Pons (tissue), 1 donor: ENCODE measurements at places on chromosomes 11 and 22.

- no peak for DNase-seq
Measured at GRCh38 chr11:117908109-117908895, 20.9 kb downstream of the TMPRSS13 start.

GRCh38 chr22:39133871-39134270, 18.6 kb downstream of the CBX7 start:
- no peak for DNase-seq

DNA sequence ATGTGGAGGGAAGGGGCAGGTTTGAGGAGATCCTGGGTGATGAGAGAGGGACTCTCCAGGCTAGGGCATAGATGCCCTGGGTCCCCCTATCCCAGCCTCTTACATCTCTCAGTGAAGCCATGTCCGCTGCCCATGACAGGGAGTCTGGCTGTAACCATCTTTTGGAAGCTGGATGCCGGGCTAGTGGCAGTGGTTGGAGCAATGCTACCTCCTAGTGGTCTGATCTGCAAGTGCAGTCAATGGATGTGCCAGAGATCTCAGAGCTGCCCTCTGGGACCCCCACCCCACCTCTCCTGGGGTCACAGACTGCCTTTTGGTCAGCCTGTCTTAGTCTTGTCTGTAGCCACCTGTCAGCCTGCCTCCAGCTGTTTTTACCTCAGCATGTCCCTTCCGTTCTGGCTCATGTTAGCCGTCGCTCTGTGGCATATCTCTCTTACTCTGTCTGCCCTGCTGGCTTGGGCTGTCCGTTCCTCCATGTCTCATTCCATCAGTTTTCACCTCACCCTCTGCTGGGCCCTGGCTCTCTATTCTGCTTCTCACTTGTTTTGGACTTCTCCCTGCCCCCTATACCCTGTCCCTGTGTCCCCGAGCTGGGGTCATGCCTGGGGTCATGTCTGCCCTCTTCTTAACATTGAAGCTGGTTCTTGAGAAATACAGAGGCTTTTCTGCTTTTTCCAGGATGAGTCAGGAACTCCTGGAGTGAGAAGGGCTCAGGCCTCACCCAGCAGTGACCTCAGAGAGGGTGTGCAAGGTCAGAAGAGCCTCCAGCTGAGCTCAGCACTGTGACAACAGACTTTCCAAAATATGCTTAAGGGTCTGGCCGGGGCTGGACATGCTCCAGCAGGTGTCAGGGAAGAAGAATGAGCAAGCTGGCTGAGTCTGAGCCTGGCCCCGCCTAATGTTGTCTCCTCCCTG, 52.0 kb upstream of the THY1 start:
- DNase-seq, result peak; percentile 79

DNA sequence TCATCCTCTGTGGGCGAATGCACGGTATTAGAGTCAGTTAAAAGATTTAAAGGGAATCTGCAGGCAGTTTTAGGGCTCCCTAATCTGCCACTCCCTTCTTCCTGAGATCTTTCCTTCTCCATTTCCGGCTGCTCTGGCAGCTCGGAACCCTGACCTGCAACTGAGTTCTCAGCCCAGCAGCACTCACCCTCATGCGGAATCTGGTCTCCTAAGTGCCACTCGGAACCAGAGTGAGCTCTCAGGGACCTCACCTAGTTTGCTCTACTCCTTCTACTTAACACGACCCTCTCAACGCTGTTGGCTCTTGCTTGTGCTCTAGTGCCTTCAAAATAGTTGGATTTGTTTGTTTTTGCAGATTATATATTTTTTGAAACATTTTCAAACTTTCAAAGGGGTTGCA, 19.3 kb upstream of the IL10RA start:
- no peak for DNase-seq

DNA sequence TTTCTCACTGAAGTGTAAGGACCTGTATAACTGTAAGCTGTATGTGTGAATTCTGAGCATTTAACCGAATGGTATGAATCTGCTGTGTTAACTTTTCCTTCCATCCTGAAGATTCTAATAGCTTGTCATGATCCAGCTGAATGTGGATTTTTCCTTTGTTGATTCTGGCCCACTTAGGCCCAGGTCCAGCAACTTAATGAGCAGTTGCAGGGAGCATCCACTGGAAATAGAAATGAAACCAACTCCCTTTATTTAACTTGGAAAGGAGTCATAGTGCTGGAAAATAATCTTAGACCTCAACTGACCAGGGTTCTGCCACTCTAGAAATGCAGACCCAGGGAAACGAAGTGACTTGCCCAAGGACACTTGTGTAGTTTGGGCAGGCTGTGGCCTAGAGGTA, 142.3 kb upstream of the MTNR1B start:
- DNase-seq, result no peak

DNA sequence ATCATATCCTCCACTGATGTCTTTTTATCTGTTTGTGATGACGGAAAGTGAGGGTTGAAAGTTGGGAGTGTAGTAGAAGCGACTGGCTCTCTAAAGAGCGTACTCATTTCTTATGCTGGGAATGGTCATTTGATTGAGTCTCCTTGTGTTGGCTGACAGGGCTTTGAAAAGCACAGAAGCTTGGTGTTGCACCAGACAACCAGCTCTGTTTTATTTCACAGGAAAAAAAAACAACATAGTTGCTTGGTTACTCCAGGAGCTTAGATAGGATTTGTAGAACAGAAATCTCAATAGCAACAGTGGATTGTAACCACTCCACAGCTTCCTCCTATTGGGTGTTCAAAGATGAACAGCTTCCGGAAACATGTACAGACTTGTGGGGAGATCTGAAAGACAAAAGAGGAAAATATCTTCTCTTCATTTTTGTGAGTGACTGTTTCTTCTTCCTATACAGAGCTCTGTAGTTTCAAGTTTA, 2.7 kb downstream of the RBM14 start:
- DNase-seq, result peak; percentile 57

DNA sequence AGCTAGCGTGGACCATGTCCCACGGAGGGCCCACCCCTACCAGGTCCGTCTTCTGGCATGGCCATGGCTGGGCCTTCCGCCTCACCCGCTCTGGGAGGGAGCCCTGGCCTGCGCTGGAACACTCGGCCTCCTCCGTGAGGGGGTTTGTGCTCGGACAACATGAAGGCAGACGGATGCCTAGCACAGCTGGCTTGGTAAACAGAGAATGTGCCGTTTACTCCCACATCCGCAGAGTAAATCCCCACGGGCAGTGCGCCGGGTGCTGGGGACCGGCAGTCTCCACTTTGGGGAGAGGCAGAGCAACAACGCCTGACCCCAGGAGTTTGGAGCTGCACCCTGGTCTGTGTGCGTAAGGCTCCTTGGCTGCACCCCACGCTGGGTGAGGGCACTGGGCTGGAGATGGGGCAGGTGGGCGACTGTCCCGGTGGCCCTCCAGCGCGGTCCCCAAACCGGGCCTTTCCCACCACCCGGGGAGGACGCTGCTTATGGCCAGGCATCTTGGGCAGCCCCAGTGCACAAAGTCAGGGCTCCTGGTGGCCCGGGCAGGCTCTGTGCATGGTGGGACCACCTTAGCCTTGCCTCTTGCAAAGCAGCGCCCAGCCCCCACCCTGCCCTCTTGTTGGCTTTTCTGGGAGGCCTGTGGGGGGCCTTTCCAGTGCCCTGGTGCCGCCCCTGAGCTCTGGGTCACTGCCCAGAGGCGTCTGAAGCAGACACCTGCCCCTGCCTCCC, 30.7 kb upstream of the MUC5AC start:
- DNase-seq, result no peak

DNA sequence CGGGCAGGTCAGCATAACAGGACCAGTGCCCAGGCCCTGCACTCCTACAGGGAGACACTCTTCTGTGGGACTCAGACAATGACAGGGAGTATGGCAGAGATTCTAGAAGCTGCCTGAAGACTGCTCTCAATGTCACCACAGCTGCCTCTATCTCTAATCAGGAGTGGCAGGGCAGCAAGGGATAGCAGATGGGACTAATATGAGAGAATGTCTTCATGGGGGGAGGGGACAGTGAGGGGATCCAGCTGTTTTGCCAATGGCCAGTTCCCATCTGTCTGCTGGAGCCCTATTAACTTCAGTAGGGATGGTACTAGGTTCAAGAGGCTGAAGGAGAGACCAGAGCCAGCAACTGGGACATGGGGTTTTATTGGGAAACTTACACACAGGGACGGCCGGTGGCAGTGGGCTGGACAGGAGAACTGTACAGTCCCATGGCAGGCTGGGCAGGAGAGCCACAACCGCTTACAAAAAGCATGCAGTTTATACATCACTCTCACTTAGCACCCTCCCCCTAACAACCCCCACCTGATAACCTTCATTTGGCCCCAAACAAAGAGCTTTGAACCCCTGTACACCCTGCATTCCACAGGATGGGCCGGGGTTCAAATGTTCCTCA, 2.5 kb upstream of the CD82 start:
- DNase-seq, result no peak

DNA sequence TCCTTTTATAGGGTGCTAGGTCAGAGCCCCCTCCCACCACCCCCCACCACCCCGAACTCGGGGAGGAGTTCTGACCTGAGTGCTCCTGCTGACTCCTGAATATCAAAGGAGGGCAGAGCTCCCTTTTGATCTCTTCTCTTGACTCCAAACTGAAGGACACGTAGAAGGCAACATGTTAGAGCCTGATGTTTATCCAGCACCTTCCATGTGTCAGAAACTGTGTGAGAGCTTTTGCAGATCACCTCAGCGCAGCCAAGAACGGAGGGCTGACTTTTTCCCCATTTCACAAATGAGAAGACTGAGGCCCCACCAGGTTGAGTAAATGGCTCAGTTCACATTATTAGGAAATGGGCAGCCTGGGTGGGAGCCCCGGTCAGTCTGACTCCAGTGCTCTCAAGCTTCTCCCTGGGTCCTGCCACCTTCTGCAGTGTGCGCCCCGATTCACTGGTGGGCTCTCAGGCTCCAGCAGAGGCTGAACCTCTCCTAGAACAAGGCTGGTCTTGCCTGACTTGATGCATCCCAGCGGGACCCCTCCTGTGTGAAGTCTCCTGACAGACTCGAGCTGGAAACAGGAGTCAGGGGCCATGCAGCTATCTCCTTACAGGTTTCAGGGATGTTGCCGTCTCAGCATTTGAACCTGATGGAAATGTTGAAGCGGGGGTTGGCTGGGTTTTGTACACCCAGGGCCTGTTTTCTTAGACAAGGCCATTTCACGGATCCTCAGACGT, 98.5 kb downstream of the TSPAN18 start:
- no peak for DNase-seq

DNA sequence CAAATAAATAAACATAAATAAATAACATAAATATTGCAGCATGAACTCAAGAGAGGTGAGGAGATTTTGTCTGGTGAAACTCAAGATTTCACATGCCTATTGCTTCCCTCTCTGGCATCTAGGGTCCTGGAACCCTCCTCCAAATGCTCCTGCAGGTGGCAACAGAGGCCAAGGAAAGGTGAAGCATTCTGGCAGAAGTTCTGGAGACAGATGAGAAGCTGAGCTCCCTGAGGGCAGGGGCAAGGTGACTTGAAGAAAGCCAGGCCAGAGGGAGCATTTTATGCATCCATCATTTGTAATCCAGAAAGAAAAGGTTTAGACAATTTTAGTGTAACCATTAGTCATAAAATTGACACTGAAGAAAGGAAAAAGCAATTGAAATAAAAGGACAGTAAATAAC, 64.9 kb downstream of the ENDOD1 start:
- peak; percentile 49 for DNase-seq
